Cerebellum (tissue), 4 donors: ENCODE measurements at places on chromosomes 2 and 18.

DNA sequence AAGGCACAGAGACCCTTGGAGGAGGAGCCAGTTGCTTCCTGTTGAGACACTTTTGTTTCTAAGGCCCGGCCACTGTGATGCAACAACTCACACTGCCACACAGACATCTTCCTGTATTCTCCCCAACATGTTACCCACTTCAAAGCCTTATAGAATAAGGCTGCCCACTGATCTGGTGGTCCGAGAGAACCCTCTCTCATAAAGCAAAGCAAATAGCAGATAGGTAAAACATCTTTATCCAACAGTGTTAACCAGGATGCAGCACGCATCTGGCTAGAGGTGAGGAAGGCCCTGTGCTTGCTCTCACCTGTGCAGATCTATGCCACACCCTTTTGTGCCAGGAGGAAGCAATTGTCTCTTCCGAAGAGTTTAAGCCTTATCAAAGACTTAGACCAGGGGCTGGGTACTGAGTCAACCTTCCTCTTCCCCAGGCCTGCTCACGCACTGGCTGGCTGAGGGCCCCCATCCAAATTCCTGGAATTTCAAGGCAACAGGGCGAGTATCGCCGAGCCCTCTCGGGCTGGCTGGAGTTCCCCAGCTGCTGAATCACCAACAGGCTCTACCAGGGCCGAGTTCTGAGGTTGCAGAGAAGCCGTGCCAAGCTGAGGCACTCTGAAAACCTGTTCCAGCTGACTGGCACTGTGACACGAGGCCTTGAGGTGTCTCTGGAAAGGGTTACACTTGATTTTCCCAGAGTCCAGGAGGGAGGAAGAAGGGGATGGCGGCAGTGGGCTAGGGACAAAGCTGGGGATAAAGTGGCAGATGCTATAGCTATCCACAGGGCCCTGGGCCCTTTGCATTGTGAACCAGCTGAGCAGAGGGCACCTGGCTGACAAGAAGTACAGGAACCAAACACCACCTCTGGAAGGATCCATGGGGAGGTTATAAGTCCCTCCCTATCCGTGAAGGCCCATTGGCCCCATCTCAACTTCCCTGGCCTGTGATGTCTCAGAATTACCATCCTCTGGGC is 29.3 kb downstream of the TGFA start:
- DNase-seq, result no peak

DNA sequence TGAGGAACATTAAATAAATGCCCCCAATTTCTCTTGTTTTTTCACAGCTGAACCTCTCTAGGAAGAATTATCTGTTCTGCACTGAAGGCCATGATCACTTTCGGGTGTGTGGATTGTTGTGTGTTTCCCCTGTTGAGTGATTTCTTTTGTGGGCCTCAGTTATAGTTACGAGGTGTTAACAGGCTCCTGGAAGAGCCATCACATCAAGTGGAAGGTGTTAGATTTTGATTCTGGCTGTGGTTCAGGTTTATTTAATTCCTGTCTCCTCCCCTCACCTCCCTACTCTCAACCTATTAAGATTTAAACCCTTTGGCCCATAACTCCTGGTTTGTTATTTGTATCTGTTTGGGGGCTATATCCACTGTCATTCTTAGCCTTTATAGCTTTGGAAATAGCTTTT is 182.8 kb downstream of the AGPS start:
- DNase-seq, result no peak

GRCh38 chr18:10299643-10300042 is 154.8 kb upstream of the APCDD1 start:
- no peak for DNase-seq

GRCh38 chr2:54522624-54523281 is 66.6 kb downstream of the SPTBN1 start:
- DNase-seq, result peak; percentile 49

GRCh38 chr2:224585211-224586088 is at the start of gene CUL3:
Gene CUL3 (minus strand): TSS chr2:224585363. CDS start chr2:224585009, 354 bp downstream.
- peak; percentile 98 for DNase-seq

DNA sequence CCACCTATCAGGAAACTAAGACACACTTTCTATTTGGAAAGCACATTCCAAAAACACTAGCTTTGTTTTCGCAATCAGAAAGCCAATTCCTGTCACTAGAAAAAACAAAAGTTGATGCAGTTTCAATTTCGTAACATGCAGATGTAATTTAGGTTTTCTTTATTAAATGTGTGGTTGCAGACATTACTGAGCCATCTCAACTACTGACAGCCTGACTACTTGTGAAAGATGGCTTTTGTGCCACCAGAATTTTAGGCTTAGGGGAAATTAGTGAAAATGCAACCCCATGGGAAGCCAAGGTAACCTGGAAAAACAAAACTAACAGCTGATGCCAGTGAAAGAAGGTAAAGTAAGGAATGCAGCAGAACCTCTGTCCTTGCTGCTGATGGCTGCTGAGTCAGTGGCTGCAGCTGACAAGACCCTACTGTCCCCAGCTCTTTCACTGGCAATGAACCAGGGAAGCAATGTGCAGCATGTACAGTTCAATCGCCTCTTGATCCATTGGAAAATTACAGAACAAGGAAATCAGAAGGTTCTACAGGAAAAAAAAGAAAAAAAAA is 34.9 kb downstream of the FEZ2 start:
- no peak for DNase-seq

GRCh38 chr2:56449449-56449860 is 265.7 kb downstream of the CCDC85A start:
- no peak for DNase-seq

DNA sequence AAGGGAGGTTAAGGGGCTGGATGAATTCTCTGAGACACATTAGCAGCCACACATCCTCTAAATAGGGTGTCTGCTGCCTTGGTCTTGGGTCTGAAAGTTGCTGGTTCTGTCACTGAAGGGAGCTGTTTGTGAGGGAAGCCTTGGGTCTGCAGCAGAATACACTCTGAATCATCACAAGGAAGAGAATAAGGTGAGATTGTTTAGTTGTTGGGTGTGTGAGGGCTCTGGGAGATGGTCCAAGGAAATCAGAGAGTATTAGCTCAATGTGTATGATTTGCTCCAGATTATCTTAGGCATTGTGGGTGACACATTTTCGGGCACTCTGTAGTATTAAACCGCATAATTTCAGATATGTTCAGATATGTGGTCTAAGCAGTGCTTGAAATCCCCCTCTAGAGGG is 548.5 kb downstream of the SLC4A3 start:
- DNase-seq, result no peak

- no peak for DNase-seq
Observed at GRCh38 chr2:200525551-200525881, 491 bp upstream of the SGO2 start.

- DNase-seq, result no peak
Observed at GRCh38 chr2:219199470-219200211, 6.9 kb upstream of the ZFAND2B start.

DNA sequence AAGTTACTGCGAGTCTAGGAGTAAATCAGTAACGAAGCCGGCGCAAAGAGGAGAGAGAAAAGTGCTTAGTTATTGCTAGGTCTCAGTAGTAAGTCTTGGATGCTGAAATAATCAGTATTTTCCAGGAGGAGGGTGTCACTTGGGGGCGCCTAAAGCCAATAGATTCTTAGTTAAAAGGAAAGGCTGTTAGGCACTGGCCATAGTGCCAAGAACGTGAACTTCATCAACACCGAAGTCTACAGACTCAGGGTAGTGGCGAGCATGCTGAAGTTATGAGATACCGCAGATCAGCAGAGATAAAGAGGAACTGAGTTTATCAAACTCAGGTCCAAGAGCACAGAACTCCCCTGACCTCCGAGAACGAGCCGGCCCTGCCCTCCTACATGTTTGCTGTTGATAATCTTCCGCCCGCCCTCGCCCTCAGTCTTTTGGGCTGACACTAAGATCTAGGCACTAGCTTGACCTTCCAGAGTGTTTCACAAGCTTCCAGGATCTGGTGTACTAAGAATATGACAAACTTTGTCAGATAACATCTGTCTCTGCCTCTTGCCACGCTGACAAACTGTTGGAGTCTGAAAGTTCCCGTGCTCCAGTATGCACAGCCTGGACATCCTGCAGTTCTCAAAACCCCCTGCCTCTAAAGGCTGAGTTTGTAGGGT is 49.2 kb downstream of the CYB5A start:
- peak; percentile 19 for DNase-seq

DNA sequence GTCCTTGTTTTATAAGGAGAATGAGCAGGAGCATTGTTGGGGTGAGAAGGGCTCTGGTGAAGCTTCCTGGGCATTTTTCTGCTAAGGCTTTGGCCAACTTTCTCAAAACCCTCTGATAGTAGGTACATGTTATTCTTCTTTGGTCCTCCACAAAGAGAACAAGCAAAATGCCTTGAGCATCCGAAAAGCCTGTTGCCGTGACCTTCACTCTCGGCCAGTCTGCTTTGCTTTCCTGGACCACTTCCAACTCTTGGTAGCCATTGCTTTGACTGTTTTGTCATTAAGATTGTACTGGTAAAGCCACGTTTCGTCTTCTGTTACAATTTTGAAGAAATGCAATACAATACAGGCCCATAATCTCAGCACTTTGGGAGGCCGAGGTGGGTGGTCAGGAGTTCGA is 27.4 kb upstream of the ALLC start:
- no peak for DNase-seq

- no peak for DNase-seq
Observed at GRCh38 chr2:40546439-40547191, 94.7 kb upstream of the SLC8A1 start.

DNA sequence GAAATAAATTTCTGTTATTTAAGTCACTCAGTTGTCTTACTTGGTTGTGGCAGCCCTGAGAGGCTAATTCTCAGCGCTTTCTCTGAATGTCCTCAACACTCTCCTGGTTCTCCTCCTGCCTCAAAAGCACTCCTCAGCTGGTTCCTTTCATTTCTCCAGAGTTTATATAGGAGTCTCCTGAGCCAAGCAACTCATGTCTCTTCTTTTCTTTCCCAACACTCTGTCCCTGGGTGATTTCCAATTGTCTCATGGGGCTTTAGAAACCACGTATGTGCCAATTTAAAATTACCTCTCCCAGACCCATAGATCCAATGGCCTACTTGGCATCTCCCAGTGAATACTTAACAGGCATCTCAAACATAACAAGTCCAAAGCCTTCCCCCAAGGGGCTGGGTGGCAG is 184.3 kb downstream of the TTC32 start:
- DNase-seq, result no peak

- DNase-seq, result no peak
Observed at GRCh38 chr2:88808652-88809051, 117.2 kb downstream of the RPIA start.

GRCh38 chr2:74548285-74548899 is 5.3 kb downstream of the LOXL3 start:
- peak; percentile 32 for DNase-seq

GRCh38 chr2:31347750-31348149 is 66.8 kb downstream of the XDH start:
- no peak for DNase-seq

- no peak for DNase-seq
Observed at GRCh38 chr2:122100346-122100745, 344.9 kb downstream of the TSN start.

- no peak for DNase-seq
Observed at GRCh38 chr2:104468846-104469245, 385.1 kb upstream of the POU3F3 start.

DNA sequence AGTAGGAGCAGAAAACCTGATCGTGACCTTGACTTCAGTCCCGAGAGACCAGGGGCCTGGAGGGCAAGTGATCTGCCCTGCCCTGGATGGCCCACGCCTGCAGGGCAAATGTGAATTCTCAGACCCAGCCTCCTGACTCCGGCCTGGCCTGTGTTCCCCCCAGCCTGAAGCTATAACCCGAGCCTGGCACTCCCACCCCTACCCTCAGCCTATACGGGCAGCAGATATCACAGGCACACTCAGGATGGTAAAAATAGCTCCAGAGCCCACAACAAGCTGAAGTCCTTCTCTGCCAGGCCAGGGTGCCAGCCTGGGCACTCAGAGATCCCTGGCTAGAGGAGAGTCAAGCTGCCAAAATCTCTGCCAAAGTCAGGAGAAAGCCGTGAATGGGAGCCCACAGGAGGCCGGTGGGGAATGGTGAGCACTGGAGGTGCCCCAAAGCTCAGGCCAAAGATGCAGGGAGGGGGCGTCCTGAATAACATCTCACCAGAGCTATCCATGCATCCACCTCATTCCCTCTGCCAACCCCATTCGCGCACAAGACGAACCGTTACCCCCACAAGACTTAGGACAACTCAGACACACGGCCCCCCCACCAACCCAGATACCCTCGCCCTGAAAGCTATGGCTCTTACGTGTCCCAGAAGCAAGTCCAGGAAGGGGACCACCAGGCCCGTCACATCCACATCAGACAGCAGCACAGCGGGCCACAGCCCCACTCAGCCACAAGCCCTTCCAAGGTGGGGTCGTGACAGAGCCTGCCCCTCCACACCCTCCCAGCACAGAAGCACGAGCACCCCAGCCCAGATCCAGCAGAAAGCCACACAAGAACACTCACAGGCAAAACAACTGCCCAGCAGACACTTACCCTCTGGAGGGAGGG is 144.9 kb downstream of the TNS1 start:
- no peak for DNase-seq

DNA sequence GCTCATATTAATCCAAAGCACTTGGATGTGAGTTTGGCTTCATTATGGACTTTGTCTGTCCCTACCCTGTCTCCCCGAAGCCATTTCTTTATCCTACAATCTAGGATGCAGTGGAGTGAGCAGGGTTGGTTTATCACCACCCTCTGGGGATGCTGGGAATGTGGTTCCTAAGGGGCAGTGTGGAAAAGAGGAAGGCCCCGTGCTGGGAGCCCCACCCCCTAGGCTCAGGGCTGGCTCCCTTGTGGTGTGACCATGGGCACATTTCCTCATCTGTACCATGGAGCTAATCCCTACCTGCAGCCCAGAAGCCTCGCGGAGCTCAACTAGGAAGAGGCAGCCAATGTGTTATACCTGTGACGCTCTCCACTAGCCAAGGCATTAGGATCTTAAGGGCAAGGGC is 92.5 kb downstream of the TGOLN2 start:
- no peak for DNase-seq

- DNase-seq, result no peak
Observed at GRCh38 chr2:140876015-140876414, 1254.8 kb downstream of the LRP1B start.

DNA sequence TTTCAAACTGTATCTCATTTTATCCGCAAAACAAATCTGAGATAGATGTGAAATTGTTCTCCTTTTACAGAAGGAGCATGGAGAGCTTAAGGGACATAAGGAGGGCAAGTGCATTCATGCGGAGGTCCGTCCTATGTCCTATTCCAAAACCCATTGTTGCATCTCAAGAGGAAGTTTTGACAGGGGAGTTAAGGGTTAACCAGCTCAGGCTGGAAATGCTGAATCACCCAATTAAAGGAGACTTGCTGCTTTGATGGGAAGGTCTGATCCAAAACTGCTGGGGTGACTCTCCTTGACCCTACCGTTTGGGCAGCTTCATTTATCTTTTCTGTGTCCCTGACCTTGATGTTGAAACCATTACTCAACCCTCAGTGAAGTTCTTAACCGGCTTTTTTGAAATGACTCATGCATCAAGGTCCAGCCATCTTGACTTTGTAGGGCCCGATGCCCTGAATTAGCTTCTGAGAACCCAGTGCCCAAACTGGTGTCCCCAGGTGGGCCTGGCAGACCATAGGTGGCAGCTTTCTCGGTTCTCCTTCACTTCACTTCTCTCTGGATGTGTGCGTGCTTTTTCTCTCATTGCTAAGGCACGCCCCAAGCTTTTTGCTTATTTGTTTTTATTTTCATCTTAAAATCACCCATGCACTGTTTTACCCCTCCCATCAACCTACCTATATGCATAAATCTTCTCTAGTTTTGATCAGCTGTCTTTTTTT is 15.9 kb upstream of the TXNDC2 start:
- DNase-seq, result no peak

GRCh38 chr18:73419531-73419930 is 551.7 kb upstream of the NETO1 start:
- DNase-seq, result no peak
